ENCODE measurements at places on chromosomes 7 and 10. TPM values are rescaled to one million over a fixed set of nuclear protein-coding genes. Genes with fewer than 3 reads are reported as not detected.
A peak's percentile ranks its signal among the peaks of the same experiment; 100 is the strongest.

DNA sequence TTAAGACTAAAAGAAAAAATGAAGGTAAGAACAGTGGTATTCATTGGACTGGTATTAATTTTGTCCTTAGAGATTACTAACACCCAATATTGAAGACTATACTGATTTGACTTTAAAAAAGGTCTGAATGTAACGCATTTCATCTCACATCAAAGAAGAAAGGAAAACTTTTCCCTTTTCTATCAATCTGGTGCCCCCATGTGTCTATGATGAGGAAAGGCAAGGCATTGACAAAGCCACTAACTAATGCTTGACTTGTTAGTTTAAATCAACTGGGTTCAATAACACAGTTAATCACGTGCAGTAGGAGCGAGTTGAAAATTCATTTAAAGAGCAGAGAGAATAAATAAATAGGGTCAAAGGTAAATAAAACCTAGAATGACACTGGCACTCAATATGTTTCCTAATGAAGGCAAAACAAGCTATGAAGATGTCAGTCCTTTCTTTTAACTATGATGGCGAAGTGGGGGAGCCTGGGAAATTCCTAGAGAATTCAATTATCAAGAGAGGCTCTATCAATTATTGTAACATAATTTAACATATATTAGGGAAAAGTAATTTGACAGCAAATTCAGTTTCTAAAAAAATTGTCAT is 180.9 kb downstream of the ANK3 start:
- ATAC-seq = no peak

Gene OR9A2
- not detected for total RNA-seq

DNA sequence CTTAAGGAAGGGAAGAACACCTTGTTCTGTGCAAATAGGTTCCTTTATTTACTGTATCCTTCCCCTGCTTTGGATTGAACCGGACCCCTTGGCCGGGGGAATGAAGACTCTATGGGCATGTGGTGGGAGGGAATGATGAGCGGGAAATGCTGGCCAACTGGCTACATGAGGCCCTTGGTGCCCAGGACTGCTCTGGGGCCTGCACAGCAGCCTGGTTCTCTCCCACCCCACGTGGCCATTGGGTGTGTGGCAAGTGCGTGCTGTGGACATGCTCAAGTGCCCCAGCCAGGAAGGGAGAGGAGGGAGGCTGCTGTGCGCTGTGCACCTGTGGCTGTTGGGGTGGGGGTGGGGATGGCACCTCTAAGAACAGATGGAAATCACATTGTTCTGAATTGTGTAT is 917.0 kb upstream of the GHITM start:
- ATAC-seq = no peak

Gene PPP1R3A
- total RNA-seq = 0.54 TPM

GRCh38 chr7:100090527-100091410 is 2.0 kb downstream of the COPS6 start:
- no peak for ATAC-seq

- no peak for ATAC-seq
These were observed 32.2 kb downstream of the NRCAM start for GRCh38 chr7:108424013-108424412.

DNA sequence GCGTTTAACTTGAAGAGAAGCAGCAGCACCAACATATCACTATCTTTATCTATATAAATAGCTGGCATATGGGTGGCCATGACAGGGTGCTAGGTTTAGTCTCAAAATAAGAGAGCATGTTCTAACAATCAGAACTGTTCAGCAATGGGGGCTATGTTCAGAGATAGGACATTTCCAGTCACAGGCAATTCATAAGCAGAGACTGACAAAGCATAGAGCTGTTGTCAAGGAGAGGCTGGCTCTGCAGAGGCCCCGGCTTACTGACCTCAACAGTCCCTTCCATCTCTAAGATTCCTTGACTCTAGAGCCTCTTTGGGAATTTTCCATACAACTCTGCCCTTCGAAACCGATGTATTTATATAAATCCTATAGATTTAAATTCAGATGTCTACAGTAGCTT is 17.2 kb downstream of the ANK3 start:
- ATAC-seq = no peak

DNA sequence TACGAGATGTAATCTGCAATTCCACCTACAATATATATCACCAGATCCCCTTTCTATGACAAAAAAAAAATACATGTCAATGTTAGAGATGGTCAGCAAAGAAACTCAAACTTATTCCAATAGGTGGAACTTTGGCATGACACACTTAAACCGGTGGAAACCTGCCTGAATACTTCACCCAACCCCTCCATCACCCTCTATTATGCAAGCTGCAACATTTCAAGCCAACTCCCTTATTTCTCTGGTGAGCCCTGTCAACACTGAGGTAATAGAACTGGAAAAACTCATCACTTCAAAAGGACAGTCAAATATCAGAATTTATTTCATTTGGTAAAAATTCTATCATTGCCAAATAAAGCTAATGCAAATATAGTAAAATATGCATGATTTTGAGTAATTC is 3.6 kb downstream of the ZNF438 start:
- ATAC-seq = no peak

- no peak for ATAC-seq
These were observed 17.9 kb downstream of the RTKN2 start for GRCh38 chr10:62250594-62251198.

GRCh38 chr7:97405835-97406234 is 288.3 kb downstream of the SDHAF3 start:
- no peak for ATAC-seq

- peak; percentile 65 for ATAC-seq
These were observed 4.9 kb downstream of the TMEM270 start for GRCh38 chr7:73865738-73866445.

DNA sequence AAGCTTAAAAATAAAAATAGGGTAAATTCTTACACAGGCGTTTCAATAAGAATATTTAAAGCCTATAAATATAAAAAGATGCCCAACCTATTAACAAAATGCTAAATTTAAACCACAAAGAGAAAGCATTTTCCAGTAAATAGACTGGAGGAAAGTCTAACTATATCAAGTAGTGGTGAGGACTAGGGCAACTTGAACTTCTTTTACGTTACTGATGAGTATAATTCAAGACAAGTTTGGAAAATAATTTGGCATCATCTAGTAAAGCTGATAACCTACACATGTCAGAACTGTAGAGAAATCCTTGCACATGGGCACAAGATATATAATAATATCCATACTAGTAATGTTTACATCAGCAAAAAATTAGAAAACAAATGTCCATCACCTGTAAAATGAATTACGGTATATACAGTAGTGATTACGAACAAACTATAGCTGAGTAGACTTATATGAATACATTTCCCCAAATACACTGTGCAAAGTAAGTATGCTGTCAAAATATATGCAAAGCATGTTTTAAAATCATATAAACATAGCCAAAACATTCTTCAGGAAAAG is 27.4 kb downstream of the CRPPA start:
- no peak for ATAC-seq

DNA sequence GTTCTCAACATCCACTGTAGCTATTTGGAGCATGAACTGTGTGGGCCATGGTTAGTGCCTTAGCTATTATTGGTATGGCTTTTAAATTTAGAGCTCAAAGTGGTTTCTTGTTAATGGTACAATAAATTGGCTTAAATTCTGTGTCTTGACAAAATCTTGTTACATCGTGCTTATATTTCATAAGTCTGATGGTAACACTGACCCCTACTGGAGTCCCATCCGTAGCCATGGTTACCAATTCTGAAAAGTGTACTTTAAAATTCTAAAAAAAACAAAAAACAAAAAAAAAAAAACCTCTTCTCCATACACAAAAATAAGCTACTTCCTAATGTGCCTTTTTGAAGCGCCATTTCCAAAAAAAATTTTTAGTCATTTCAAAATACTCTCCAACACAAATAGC is 6.4 kb upstream of the RPP30 start:
- ATAC-seq = no peak

Gene AKR1C8
- total RNA-seq = not detected

DNA sequence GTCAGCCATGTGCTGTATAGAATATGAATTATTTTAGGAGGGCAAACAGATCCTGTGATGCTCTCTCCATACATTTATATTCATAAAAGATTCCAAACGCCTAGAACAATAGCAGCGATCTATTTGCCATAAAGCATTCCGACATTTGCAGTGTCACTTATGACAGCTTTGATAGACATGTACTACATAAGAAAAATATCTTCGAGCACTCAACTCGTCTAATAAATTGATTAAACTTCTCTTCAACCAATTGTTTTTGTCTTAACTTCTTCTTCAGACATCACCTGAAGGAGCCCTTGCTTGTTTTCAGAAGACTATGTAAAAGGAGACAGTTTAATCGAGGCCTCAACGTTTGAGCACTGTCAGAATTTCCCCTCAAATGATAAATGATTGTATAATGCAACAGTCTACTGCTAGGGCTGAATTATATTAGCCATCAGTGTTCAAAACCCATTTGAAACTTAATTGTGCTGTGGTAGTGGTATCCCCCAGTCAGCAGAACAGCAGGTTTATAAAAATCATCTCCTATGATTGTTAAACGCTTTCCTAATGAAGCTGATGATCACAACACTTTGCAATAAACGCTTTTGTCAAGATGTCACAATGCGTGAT is 158.0 kb upstream of the MGMT start:
- ATAC-seq = no peak

- no peak for ATAC-seq
These were observed 84.8 kb upstream of the COL13A1 start for GRCh38 chr10:69716711-69717560.

Gene TSPAN13
- 13.3 TPM for total RNA-seq

Gene PLEKHS1
- not detected for total RNA-seq

- ATAC-seq = no peak
These were observed 30.6 kb downstream of the ESYT2 start for GRCh38 chr7:158798741-158799140.

- ATAC-seq = peak; percentile 59
These were observed 86.2 kb upstream of the PPIF start for GRCh38 chr10:79260811-79261740.

Gene UPK3BL1
- total RNA-seq = 23.2 TPM

- no peak for ATAC-seq
These were observed 27.3 kb upstream of the WIPF3 start for GRCh38 chr7:29779017-29779416.

DNA sequence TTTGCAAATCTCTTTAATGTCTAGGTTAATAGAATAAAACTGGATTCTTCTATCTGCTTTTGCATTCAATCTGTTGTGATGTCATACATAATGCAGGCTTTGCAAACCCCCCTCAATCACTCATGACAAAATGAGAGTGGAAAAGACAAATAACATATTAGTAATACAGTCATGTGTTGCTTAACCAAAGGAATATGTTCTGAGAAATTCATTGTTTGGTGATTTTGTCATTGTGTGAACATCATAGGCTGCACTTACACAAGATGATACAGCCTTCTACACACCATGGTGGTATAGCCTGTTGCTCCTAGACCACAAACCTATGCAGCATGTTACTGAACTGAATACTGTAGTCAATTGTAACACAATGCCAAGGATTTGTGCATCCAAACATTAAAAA is 87.3 kb upstream of the SEC61G start:
- ATAC-seq = no peak

Gene NHLRC2
- 63.9 TPM for total RNA-seq

DNA sequence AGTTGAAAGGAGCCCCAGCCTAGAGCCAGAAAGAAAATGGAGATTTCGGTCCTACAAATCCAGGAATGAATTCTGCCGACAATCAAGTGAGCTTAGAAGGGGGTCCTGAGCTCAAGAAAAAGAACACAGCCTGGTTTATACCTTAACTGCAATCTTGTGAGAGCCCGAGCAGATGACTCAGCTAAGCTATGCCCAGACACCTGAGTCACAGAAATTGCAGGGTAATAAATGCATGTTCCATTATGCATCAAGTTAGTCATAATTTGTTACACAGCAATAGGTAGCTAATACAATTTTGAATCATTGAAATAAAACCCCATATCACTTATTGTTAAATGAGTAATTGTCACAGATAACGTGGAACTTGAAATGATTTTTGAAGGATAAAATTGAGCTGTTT is 111.8 kb upstream of the FOXP2 start:
- no peak for ATAC-seq

Gene GIMAP8
- 6.1 TPM for total RNA-seq

DNA sequence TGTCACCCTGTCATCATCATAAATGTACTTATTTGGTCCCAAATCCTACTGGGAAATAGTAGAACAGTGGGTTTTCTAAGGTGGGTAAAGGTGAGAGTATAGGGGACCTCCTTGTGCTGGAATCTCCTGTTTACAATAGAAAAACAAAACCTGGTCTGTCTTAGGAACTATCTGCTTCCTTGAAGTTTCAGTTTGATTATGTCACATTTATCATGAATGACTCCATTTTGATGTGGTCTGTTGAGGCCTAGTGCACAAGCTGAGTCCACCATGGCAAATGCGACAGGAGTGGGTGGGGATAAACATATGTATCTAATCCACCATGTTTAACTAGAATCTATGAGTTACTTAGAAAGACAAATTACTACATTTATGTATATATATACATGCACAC is 13.0 kb upstream of the REPIN1 start:
- no peak for ATAC-seq

DNA sequence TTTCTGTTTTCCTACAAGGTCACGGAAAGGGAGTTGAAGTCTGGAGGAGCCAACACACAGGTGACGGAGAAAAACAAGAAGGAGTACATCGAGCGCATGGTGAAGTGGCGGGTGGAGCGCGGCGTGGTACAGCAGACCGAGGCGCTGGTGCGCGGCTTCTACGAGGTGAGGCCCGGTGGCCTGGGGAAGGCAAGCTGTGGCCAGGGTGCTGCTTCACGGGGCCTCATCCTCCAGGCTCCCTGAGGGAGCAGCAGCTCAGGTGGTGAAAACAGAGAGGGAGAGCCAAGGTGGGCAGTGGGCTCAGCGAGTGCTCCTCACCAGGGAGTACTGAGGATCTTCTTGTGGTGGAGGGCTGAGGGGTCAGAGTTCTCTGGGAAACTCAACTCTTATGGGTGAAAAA is 32.5 kb upstream of the STK17A start:
- no peak for ATAC-seq

Gene ORC5
- total RNA-seq = 18.3 TPM

- no peak for ATAC-seq
These were observed 96.8 kb downstream of the GLCCI1 start for GRCh38 chr7:8065356-8065813.

Gene SLC39A12
- not detected for total RNA-seq

DNA sequence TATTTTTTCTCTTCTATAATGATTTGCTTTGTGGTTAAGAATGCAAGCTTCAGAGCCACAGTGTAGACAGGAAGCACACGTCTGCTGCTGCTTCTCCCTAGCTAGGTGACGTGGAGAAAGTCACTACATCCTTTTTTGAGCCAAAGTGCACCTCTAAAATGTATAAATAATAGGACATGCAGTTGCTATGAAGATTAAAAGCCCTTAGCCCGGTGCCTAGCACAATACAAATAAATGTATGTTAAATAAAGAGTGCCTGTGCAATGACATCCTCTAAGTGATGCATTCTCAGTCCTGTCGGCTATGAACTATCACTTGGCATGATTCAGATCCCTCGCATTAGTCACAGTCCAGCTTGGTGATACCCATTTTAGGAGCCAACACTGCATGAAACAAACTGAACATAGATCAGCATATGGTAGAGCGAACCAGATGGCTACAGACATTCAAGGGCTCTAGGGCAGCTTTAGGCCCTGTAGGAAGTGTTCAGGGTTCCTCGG is 4.8 kb upstream of the TRDMT1 start:
- ATAC-seq = no peak

GRCh38 chr10:131174651-131175540 is 136.6 kb downstream of the TCERG1L start:
- no peak for ATAC-seq
